Kasumi-1 (cell line): ENCODE measurements at places on chromosomes 2 and 18.

- DNase-seq = peak; percentile 73
These were observed 14.1 kb upstream of the ZSWIM2 start for GRCh38 chr2:186862869-186863709.

GRCh38 chr2:3654011-3654410, 4.0 kb upstream of the ALLC start:
- DNase-seq = no peak

DNA sequence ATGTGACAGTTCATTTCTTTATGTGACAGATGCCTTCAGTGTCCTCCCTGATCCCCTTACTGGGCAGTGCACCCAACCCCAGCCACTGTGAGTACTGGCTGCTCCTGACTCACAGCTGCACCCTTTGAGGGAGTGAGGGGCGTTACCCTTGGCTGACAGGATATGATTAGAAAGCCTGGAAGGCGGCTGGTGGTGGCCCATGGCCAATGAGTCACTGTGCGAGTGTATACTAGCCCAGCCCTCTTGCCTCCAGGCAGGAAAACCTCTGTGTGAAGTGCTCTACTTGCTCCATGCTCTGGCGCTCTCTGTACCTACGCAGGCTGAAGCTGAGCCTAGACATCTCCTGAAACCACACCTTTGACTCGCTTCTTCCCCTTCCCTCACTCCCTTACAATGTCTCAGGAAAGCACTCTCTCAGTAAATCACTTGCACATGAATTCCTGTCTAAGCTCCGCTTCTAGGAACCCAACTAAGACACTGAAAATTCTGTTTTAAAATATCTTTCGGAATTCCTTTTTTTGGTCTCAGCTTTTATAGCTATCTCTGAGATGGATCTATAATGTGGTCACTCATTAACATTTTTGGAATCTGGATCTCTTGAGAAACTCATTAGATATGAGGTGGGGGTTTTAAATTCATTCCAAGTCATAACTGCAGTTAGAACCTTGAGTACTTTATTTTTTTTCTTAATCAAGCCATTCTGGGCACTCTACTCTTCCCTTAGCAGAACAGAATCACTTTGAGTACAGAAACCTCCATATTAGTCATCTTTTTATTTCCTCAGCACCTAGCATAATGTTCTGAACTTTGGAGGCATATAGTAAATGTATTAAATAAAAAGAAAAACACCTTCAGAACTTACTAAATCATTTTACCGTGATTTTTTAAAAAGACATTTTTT, 25.3 kb upstream of the STAM2 start:
- peak; percentile 92 for DNase-seq

GRCh38 chr2:166405569-166405926, 29.8 kb upstream of the SCN9A start:
- no peak for DNase-seq

GRCh38 chr18:67794521-67794920, 278.0 kb upstream of the DSEL start:
- no peak for DNase-seq

DNA sequence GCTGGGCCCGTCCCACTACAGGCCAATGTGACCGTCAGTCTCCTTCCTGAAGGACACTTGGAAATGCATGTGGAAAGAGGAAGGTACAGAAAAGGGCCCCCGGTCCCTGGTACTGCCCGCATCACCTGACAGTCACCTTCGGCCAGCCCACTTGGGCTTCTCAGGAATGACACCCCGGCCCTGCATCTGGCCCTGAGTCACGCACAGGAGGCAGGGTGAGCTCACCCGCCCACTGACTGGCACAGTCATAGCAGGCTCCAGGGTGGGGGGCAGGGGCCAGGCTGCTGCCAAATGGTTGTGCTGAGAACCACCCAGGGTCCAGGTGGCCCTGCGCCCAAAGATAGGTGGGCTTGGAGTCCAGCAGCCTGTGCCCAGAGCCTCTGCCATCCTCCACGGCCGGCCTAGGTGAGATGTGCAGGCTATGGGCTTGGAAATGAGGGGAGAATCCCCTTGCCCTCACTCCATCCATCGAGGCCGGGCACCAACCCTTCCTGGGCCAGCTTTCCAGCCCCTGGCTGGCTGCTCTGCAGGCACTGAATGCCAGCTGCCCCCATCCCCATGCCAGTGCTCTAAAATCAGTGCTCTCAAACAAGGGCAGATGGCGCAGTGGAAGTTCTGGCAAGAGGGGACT, 14.1 kb downstream of the EMX1 start:
- DNase-seq = no peak

DNA sequence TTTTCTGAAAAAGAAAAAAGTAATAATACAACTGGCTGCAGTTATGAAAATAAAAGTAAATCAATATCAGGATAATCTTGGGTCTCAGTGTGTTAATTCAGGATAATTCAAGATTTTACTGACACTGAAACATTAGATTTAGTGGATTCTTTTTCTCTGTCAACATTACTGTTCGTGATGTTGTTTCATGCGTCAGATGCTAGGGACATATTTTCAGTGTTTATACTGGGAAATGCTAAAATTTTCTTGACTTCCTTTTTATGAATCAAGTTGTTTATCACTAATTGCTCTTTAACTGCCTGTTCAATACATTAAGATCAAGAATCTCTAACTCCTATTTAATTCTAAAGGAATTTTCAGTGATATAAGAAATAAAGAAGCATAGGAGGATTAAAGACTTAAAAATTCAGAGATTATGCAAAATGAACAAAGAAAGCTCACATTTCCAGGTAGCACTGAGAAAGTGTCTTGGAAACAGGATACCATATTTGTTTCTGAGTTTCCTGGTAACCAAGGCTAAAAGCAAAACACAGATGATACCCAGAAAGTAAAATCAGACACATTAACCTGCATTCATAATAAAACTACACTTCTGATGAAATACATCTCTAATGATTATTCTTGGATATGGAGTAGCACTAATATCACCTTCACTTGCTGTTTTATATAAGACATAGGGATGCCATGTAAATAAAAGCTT, 174.0 kb downstream of the ARL4C start:
- DNase-seq = no peak

DNA sequence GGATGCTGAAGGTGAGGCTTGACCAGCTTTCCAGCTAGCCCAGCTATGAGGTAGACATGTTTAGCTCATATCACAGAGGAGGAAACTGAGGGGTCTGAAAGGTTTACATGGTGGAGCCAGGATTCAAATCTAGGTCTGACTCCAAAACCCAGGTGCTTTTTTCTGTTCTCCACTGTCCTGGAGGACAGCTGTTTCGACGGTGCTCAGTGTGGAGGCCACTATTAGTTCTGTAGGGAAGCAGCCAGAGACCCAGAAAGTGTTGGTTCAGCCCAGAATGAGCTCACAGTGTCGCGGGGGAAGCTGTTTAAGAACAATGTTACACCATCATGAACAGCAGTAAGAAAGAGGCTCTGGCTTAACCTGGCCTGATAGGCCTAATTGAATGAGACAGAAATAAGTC, 11.1 kb downstream of the PROC start:
- no peak for DNase-seq

DNA sequence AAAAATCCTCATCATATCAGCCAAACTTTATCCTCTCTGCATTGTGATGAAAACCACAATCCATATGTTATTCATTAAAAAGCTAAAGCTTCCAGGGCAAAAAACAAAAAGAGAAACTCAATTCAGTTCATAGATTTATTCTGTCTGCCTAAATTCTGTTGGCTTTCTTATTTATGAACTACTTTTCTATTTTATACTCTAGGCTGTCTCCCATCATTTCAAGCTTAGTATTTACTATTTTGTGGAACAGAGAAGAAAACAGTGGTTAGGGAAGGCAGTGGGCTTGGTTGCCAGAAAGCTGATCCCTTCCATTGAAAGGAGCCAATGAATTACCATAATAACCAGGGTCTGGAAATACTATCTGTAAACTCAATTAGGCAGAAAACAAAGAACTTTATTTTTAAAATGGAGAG, 71.8 kb downstream of the RAPH1 start:
- DNase-seq = no peak

DNA sequence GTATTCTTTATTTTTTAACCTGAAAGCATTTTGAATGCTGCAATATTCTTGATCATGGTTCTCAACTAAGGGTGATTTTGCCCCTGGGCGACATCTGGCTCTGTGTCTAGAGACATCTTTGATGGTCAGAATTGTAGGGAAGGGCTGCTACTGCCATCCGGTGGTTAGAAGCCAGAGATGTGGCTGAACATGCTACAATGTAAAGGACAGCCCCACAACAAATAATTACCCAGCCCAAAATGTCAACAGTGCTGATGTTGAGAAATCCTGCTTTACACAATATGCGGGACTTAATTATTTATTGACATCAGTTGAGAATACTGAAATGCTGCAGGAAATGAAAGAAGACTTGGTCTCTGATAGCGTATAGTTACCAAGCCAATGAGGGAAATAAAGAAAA, 37.5 kb upstream of the SERPINB2 start:
- DNase-seq = peak; percentile 28

GRCh38 chr2:139281124-139281523, 500.9 kb upstream of the NXPH2 start:
- no peak for DNase-seq

GRCh38 chr2:6454286-6454990, 411.3 kb downstream of the CMPK2 start:
- DNase-seq = no peak

DNA sequence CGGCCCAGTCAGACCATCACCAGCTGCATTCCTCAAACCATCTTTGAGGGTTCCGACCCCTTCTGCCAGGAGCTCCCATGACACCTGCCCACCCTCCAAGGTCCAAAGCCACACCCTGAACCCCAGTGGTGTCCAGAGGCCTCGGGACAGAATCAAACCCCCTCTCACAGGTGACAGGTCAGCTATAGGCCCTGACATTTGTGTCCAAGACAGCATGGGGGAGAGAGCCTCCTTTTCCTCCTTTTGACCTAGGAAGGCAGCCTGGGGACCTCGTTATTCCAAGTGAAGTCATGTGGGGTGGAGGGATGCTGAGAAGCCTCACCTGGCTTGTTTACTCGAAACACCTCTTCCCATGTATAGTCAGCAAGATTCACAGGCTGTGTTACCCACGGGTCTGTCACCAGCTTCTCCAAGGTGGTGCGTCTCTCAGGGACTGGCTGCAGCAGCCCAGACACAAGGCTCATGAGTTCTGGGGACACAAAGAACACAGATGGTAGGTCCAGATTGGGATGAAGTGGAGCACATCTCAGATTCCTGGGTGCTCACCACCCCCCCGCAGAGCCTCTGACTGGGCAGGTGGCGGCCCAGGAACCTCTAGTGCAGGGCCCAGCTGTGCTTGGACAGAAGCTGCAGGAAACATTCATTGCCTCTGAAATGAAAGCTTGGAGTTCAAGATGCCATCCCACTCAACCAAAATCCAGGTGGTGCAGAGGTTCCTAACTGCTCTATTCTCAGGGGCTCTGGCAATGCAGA, 5.1 kb upstream of the MTERF4 start:
- no peak for DNase-seq

- DNase-seq = no peak
These were observed 2.2 kb downstream of the STAMBP start for GRCh38 chr2:73830871-73831401.

- DNase-seq = no peak
These were observed 153.4 kb upstream of the CCDC150 start for GRCh38 chr2:196486146-196486545.

DNA sequence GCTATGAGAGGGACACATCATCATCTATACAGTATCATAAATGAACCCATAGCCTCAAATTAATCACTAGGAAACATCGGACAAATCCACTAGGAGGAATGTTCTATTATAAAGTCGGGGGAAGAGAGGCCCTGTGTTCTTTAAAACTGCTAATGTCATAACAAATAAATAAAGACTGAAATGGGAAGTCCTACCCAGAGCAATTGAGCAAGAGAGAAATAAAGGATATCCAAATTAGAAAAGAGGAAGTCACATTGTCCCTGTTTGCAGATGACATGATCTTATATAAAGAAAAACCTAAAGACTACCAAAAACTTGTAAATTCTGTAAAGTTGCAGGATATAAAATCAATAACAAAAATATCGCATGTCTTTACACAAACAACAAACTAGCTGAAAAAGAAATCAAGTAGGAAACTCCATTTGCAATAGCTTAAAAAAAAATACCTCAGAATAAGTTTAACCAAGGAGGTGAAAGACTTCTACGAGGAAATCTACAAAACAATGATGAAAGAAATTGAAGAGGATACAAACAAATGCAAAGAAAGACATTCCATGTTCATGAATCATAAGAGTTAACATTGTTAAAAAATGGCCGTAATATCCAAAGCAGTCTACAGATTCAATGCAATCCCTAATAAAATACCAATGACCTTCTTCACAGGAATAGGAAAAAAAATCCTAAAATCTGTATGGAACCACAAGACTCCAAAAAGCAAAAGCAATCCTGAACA, 30.6 kb downstream of the RTN4 start:
- DNase-seq = peak; percentile 88

DNA sequence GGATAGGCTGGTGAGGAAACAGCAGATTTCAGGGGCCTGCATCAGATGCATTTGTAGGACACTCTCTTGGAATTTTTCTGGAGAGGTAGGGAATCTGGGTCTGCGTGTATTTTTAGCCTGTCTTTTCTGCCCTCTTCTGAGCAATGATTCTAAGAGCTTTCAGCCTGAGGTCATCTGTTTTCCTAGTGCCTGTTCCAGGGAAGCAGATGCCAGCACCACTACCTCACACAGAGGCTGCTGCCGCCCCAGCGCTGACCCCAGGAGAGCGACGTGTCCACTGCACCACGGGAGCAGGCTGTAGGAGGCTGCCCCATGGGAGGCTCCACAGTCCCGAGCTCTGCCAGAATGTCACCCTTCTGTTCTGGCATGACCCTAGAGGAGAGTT, 316.5 kb downstream of the CYP26B1 start:
- DNase-seq = no peak

- DNase-seq = peak; percentile 90
These were observed 220.8 kb downstream of the GULP1 start for GRCh38 chr2:188512456-188512855.

GRCh38 chr2:40204268-40204667, 247.6 kb downstream of the SLC8A1 start:
- DNase-seq = no peak

- no peak for DNase-seq
These were observed 292.9 kb downstream of the IKZF2 start for GRCh38 chr2:212858496-212858895.
